ENCODE measurements at places on chromosomes 7 and 10.

GRCh38 chr7:154451480-154452457 lies 399.6 kb downstream of the DPP6 start:
- no peak for DNase-seq

GRCh38 chr10:75410132-75411005 lies 8.8 kb upstream of the ZNF503 start:
- DNase-seq = no peak

- DNase-seq = peak; percentile 75
Measured at GRCh38 chr10:44334621-44335184, 50.2 kb downstream of the CXCL12 start.

DNA sequence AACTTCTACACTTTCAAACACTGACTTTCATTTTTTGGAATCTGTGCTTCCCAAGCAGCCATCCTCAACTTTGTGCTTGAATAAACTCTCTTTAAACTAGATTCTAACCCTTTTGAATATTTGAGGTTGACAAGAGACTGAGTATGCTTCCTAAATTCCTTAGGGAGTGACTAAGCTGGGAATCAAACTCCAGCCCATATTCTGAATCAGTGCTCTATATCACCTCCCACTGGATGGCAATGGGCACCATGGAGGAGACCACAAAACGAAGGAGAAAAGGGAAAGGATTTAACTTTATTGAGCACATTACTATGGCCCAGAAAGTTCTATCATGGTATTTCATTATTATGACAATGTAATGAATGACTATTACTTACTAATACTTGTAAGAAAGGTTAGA lies 17.2 kb upstream of the SLC26A4 start:
- DNase-seq = no peak

GRCh38 chr10:47121336-47121735 lies 178.7 kb upstream of the GDF10 start:
- DNase-seq = no peak

DNA sequence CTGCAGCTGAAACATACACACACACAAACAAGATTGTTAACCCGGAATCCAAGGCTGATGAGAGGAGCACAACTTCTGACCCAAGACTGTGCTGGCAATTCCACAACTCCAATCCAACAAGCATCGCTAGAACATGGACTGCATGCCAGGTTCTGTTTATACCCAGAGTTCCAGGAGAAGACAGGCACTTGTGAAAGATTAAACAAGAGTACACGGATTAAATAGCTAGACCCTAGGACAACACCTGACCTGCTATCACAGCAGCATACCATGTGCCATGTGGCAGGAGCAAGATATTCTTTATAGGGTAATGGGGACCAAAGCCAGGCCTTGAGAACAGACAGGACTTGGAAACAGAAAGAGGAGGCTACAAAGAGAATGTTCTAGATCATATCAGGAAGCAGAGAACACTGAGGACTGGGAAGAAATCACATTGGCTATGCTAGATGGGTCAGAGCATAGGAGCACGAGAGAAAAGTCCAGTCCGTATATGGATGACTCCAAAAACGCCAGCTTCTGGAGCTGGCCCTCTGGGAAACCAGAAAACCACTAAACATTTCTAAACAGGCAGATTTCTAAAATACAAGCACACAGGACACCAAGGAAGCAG lies 83.7 kb upstream of the ATP6V0A4 start:
- DNase-seq = no peak

GRCh38 chr10:104328896-104329710 lies 9.2 kb downstream of the ITPRIP start:
- DNase-seq = no peak

- DNase-seq = no peak
Measured at GRCh38 chr7:5683280-5683670, 98.2 kb downstream of the RNF216 start.

DNA sequence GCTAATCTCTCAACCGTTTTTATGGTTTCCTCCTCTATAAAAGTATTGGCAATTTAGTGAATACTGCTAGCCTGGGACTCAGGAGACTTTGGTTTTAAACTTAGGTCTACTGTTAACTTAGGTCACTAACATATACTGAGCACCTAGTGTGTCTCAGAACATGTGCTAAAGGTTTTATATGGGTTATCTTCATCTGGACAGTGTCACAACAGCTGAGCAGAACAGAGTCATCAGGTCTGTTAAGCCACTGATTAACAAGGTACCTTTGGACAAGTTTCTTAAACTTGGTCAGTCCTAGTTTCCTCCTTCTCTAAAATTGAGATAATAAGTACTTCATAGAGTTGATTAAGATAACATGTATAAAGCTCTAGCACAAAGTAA lies 30.6 kb downstream of the NET1 start:
- DNase-seq = no peak

- DNase-seq = no peak
Measured at GRCh38 chr7:73851410-73852338, 9.3 kb upstream of the TMEM270 start.

- DNase-seq = no peak
Measured at GRCh38 chr10:26969145-26969926, 108.6 kb upstream of the ABI1 start.

DNA sequence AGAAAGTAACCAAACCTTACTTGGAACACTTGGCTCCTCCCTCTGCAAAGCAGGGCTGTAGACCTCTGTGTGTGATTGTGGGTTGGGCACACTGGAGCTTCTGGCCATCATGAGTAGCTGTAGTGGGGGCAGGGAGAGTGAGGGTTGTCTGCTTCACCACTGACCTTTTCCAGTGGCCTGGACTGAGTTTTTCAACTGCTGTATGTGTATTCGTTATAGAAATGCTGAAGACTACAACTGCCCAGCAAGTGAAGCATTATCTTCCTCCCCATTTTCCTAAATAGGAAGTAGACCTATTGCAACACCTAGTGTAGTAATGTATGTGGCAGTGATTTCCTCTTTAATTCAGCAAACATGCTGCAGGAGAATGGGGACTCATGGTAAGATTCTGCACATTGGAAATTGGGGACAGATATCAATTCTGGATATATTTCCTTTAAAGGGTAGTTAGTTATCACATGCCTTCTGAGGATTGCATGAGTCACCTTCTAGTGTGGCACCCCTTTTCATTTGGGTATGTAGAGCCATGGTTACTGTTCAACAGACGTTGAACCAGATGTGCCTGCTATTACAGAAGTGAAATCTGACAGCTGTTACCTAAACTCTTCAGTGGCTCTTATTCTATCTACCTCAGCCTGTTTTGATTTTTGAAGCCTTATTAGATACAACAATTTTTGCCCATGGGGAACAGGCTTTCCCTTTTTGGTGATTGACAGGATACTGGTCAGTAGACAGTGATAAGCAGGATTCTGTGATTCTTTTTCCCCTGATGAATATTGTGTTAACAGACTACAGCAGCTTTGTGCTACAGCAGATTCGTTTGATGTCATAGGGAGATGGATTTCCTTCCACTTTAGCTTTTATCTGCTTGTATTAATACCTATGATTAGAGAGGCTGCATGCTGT lies 130.9 kb downstream of the SND1 start:
- no peak for DNase-seq

DNA sequence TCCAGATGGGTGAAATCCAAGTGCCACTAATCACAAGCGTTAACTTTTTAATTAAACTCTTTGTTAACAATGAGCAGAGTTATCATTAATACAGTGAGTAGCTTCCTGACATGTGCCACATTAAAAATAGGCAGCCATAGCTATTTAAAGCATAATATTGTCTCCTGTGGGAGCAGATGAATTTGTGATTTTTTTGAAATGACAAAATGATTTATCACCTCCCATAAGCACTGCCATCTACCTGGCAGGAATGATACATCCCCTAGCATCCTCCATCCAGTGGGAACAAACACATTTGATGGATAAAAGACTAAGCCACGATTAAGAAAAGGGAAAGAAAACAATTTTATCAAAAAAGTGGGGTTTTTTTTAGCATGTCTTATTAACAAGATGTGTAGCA lies 162.3 kb upstream of the PLXDC2 start:
- no peak for DNase-seq

DNA sequence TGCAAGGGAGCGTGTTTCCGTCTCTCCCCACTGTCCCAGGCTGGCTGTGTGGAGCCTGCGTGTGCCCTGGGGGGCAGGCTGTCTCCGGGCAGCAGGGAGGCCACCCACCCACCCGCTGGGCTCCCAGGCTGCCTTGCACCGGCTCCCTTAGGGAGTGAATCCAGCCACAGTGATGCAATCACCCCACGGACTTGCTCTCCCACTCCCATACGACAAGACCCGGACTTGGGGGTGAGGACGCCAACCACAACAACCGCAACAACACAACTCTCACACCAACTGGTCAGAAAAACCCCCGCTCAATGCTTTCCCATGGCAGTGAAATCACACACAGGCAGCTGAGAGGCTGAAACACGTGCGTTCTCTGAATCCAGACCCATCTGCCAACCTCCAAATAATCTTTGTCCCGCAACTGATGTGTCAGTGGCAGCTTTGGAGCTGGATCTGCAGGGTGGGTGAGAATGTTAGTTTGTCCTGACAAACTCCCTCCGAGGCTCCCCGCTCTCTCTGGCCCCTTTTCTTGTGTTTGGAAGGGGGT lies 62.7 kb upstream of the DDC start:
- no peak for DNase-seq

GRCh38 chr10:133258818-133259601 lies 17.7 kb downstream of the ADAM8 start:
- peak; percentile 94 for DNase-seq

GRCh38 chr7:57339198-57339944 lies 110.6 kb upstream of the ZNF716 start:
- no peak for DNase-seq

DNA sequence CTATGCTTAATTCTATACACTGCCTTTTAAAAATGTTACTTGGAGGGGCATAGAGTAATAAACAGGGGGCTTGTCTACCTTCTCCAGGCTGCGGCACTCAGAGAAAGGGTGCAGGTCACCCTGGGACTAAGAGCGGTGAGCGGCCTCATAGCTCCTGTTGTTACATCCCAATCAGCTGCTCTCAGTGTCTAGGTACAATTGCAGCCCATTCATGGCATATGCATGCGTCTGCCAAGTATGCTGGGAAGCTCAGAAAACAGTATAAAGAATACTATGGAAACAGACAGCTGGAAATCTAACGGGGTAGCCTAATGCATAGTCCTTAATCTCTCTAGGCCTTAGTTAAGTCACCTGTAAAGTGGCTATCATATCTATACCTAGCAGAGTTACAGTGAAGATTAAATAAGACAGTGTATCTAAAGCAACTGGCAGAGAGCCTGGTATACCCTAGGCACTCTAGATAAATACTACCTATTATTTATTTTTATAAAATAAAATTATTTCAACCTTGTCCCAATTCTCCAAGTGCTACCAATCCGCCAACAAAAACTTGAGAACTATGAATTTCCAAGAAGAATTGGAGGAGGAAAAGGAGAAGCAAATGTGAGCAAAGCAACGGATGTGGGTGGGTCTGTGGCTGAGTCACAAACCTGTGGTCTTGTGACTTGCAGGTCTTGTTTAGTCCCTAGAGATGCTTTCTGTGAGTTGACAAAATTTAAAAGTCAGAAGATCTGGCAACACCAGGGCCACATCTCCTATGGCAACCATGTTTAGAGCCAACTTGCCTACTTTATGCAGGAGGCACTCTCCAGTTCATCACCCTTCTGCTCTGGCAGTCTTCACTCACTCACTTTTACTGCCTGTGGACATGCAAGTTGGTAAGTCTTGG lies 183.0 kb downstream of the RAPGEF5 start:
- no peak for DNase-seq

GRCh38 chr10:44949127-44949802 lies 10.3 kb upstream of the RASSF4 start:
- no peak for DNase-seq

DNA sequence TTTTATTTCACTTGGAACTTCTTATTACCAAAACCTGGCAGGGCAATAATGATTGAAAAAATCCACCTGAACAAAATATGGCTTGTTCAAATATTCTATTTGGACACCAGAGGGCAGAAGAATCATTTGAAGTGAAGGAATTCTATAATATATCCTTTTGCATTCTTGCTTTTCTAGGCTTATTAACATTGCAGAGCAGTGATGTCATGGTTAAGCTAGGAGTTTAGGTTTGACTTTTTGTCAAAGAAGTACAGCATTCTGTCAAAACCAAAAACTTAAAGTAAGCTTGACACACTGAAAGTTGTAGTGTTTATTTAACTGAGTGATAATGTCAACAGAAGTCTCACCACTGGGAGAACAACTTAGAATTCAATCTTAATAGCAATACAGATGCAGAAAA lies 156.0 kb downstream of the SEMA3D start:
- DNase-seq = no peak

GRCh38 chr7:149458235-149458634 lies 2.6 kb downstream of the ZNF777 start:
- DNase-seq = no peak

- no peak for DNase-seq
Measured at GRCh38 chr10:49318755-49319154, 19.8 kb downstream of the C10orf71 start.

DNA sequence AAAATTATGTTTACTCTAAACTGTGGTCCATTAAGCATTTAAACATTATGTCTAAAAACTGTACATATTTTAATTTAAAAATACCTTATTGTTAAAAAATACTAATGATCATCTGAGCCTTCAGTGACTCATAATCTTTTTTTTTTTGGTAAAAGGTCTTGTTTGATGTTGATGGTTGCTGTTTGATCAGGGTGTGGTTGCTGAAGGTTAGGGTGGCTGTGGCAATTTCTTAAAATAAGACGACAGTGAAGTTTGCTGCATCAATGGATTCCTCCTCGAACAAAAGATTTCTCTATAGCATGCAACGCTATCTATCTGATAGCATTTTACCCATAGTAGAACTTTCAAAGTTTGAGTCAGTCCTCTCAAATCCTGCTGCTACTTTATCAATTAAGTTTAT lies 180.0 kb upstream of the AHR start:
- DNase-seq = no peak

DNA sequence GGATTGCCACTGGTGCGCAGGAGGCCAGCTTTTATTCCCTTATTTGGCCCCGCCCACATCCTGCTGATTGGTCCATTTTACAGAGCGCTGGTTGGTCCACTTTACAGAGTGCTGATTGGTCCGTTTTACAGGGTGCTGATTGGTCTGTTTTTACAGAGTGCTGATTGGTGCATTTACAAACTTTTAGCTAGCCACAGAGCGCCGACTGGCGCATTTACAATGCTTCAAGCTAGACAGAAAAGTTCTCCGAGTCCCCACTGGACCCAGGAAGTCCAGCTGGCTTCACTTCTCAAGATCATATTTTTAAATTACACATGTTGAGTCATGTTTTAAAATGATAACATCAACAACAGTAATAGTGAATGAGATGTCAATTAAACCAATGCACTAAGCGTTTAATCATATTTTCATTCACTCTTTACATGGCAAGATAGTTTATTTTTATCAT lies 128.3 kb downstream of the CUBN start:
- DNase-seq = no peak
